HCT116 (cell line): ENCODE measurements at places on chromosomes 13 and 19. TPM values are rescaled to one million over a fixed set of nuclear protein-coding genes. Genes with fewer than 3 reads are reported as not detected.

Gene RFX1
- total RNA-seq: 16.3 TPM

Gene CYP2A6
- total RNA-seq: 0.57 TPM

Gene ARMC6
- total RNA-seq: 34.7 TPM

Gene NCR1
- not detected for total RNA-seq

Gene TMEM221
- total RNA-seq: 3.4 TPM

Gene AP1M2
- 111 TPM for total RNA-seq

Gene FLT1
- total RNA-seq: 0.25 TPM

Gene SPACA4
- total RNA-seq: not detected

Gene TNNT1
- total RNA-seq: 188 TPM

Gene SLC25A41
- 0.93 TPM for total RNA-seq

Gene ZNF808
- total RNA-seq: 15.4 TPM

Gene EVI5L
- total RNA-seq: 15.0 TPM

Gene VWA8
- 22.6 TPM for total RNA-seq

Gene FXYD7
- 0.71 TPM for total RNA-seq
